ENCODE measurements at places on chromosomes 5 and 9.

- no peak for ATAC-seq
Measured at GRCh38 chr9:135883410-135884089, 23.8 kb downstream of the CAMSAP1 start.

GRCh38 chr5:116751684-116752083 lies 177.1 kb upstream of the SEMA6A start:
- ATAC-seq: no peak

DNA sequence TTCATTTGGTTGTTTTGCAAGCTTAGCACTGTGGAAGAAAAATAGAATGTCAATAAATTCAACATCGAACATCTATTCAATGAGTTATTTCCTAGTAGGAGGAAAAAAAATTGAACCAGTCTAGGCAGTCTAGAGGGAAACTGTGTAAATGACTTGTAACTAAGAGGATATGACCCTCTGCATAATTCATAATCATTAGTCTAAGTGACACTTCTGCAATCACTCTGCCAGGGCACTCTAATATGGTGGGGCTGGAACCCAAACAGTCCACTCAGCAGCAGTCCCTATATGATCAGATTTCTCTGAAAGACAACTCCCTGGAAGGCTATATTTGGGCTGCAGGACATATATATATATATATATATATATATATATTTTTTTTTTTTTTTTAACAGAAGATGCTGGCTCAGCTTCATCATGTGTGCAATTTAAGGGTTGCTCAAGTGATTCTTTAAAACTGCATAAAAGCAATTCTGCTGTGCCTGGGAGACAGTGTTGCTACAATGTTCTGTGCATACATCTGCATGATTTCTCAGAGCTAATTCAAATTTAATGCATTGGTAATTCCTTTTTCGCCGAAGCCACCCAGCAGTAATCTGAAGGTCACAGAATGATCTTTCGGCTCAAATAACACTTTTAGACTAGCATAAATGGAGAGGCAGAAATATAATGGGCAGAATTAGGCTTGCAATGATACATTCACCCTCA lies 482.1 kb upstream of the ZNF608 start:
- ATAC-seq: no peak

DNA sequence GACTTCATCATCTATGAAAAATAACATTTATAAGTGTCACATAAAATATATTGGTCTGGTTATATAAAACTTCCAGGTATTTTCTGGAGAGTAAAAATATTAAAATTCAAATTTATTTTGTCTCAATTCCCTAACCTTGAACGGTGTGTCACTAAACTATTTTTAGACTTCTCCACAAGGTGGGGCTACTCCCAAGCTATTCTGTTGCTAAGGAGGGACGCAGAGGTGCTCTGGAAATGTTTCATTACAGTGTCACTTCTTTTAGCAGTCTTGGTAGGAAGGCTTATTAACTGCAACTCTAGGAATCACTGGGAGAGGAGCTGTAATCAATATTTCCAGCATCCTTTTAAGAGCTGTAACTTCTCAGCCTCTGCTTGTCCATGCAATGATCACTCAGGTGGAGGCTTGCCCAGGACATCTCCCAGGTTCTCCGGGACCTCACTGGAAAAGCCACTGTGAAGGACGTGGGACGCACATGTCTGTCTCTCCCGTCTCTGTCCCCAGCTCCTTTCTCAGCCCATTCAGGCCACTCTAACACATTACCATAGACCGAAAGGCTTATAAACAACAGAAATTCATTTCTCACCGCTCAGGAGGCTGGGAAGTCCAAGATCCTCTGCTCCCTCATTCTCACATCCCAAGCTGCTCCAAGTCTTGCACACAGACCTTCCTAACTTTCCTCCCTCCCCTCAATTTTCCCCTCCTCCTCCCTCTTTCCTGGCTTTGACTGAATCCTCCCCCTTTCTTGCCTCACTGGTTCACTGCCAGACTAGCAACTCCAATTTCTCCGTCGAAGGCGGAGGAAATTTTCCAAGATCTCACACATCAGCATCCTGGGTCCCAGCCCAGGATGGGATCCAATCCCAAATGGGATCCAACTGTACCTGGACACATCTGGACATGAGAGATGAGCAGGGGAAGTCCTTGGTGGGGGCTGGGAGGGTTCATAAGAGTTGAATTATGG lies 32.7 kb upstream of the DNAH5 start:
- ATAC-seq: no peak

DNA sequence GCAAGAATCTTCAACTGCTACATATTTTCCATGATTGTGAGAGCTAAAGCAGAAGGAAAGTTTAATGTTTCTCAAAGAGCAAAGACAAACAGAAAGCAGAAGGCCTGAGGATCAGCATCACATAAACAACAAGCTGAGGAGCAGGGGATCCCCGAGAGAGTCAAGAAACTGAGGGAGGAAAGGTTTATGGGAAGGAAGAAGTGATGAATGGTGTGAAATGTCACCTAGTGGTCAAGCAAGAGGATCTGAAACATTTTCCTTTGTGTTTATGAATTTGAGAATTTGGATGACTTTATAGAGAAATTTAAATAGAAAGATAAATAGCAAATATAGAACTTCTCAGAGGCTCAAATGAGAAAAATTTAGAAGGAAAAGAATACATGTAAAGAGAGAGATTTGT lies 481.9 kb downstream of the CHSY3 start:
- ATAC-seq: no peak

DNA sequence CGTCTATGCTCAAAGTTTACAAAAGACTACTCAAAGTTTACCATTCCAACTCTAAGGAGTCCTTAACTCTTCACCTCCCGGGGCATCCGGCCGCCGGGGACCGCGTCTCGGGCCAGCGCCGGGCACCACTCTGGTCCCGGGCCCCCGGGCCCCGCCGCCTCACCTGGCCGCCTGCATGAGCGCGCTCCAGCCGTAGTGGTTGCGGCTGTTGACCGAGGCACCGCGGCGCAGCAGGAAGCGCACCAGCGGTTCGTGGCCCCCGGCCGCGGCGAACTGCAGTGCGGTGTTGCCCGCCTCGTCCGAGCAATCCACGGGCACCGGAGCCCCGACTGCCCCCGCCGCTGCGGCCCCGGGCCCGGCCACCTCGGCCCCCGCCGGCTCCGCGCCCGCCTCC lies 388 bp downstream of the ANKS6 start:
- ATAC-seq: peak; percentile 17

DNA sequence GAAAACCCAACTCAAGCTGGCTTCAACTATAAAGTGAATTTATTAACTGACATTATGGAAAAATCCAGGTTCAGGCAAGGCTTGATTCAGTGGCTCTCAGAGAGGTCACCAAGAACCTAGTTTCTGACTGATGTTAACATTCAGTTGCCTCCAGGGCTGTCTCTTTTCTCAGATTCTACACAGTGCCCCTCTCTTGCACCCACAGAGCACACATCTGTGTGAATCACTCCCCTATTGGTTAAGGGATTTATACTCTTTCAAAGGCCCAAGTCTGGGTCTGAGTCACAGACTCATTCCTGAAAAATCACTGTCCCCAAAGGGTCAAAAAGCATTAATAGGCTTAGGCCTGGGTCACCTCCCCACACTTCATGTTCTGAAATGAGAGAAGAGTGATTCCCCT lies 6.2 kb upstream of the HAVCR2 start:
- no peak for ATAC-seq

GRCh38 chr9:115628426-115628825 lies 510.5 kb upstream of the TNC start:
- ATAC-seq: no peak

GRCh38 chr5:55820488-55820887 lies 30.7 kb upstream of the IL31RA start:
- ATAC-seq: no peak

DNA sequence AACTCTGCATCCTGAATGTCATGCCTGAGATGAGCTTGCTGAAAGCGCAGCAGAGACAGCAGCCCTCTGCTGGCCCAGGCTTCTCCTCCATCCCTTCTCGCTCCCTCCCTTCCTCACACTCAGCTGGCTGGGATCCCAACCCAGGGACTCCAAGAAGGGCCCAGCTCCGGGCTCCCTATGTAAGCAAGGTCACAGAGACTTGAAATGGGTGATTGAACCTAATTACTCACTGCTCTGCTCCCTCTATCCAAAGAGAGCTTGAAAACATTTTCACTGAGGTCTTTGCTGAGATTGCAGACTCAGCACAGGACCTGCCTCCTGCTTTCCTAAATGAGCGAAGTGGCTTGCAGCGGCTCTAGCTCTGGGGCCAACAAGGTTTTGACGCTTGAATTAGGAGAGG lies 42.8 kb downstream of the RAPGEF1 start:
- no peak for ATAC-seq

- no peak for ATAC-seq
Measured at GRCh38 chr9:109447329-109448076, 50.6 kb downstream of the PTPN3 start.

DNA sequence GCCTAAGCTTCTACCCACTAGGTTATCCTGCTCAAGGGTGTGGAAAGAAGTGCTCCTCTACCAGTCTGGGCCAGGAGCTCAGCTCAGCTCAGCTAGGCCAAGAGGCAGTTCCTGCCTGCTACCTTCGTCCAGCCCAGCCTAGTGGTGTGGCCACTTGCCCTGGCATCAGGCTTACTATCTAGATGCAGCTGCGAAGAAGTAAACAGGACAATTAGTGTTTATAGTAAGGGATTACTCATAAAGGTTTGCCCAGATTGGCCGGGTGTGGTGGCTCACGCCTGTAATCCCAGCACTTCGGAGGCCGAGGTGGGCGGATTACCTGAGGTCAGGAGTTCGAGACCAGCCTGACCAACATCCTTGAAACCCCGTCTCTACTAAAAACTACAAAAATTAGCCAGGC lies 12.8 kb upstream of the SPATA24 start:
- no peak for ATAC-seq

DNA sequence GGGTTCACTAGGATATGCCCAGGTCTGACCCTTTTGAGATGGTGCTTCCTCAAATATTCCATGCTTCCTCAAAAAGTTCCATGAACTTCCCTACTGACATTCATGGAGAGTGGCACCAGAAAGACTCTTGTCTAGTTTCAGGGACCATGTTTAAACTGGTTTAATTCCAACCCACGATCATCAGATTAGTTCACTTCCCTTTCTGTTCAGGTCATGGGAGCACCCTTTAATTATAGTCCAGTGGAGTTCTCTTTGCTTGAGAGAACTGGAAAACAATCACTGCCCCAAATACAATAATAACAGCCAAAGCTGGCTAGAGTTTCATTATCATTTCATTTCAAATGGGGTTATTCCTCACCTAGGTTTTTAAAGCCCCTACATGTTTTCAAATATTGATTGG lies 9.7 kb upstream of the ERBIN start:
- no peak for ATAC-seq

DNA sequence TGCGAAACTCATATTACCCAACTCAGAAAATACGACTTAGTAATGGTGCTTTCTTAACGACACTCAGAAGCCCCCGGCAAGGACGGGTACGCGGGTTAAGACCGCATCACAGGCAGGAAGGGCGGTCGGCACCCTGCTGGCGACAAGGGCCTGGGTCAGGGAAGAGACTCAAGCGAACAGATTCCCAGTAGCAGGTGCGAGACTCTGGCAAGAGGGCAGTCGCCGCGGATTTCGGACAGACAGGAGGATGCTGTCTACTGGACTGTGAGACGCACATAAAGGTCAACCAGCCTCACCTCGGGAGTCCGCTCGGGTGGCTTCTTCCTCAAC lies 398 bp downstream of the RAPGEF6 start:
- ATAC-seq: peak; percentile 21

DNA sequence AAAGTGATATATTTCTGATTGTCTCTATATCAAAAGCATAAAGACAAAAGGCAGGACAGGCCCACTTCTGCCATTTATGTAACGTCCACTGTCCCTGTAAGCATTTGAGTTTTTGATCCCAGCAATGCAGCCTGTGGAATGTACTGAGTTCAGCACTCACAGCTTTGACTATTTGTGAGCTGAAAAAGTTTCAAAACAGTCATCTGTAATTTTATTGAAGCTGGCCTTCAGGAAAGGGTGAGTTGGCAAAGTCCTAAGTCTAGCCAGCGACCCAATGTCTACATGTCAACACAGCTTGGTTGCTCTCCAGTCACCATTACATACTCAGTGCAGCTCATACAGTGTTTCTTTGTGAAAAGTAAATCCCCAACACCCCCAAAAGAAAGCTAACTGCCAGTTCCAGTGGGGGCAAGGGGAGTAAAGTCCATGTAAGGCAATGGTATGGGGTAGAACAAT lies 9.7 kb downstream of the LIFR start:
- ATAC-seq: no peak

DNA sequence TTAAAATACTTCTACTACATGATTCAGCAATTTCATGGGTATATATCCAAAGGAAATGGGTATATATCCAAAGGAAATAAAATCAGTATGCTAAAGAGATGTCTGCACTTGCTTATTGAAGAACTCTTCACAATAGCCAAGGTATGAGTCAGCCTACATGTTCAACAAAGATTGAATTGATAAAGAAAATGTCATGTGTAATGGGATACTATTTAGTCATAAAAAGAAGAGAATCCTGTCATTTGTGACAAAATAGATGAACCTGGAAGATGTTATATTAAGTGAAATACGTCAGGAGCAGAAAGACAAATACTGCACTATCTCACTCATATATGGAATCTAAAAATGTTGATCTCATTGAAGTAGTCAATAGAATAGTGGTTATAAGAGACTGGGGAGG lies 944.5 kb upstream of the CTNND2 start:
- ATAC-seq: no peak
